ENCODE measurements at places on chromosomes 16 and 17.
A peak's percentile ranks its signal among the peaks of the same experiment; 100 is the strongest.

GRCh38 chr17:45050481-45051059, 862 bp downstream of the DCAKD start:
- DNase-seq, result no peak

DNA sequence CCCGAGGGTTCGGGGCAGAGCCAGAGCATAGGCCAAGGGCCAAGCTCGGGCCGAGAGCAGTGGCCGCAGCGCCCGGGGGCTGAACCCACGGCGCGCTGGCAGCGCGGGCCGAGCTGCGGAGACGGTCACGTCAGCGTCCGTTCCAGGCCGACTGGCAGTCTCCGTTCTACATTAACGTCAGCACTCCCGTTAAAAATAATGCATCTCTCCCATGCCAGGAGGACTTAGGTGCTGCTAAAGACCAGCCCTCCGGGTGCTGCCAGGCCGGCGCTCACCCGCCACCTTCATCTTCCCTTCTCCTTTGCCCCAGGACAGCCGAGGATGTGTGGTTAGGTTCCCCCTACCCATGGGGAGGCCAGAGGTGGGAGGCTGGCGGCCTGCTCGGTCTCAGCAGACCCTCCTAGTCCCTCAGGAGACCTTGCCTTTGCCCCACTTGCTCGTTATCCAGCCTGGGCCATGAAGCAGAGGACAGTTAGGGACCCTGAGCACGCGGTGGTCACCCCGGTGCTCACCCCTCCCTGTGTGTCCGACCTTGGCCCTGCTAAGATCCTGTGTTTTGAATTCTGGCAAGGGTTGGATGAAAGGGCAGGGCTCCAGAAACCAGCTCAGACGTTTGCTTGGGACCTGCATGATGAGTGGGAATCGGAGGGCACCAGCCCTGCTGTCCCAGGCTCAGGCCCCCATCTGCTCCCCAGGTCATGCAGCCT, 572 bp downstream of the MPG start:
- peak; percentile 62 for DNase-seq

DNA sequence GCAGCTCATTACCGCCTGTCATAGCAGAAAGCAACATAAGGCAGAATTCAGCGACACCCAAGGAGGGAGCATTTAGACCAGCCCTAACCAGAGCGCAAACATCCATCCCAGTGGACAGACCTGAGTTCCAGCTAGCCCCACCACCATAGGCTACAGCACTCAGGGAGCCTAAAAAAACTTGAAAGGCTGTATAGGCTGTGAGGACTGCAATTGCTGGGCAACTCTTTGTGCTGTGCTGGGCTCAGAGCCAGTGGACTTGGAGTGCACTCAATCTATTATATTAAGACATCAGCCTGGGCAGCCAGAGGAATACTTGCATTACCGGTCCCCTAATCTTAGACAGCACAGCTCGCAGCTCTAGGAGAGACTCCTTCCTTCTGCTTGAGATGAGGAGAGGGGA, 207.3 kb downstream of the KIF2B start:
- DNase-seq, result no peak

DNA sequence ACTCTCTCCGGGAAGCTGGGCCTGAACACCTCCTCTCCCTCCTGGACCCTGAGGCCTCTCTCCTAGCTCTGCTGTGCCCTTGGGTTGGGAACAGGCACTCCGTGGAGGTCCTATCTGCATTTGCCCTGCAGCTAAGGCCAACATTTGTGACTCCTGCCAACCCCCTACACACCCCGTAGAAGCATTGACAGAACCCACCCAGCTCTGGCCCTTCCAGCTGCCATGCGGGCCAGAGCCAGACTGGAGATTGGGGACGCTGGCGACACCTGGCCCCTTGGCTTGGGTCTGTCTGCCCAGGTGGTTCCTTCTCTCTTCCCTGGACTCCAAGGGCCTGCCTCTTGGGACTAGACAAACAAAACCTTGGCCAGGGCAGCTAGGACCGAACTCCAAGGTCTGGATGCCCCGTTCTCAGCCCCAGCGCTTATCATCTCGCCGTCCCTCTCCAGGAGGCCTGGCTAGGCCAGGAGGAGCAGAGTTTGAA, 644 bp upstream of the RHBDF2 start:
- DNase-seq, result no peak

DNA sequence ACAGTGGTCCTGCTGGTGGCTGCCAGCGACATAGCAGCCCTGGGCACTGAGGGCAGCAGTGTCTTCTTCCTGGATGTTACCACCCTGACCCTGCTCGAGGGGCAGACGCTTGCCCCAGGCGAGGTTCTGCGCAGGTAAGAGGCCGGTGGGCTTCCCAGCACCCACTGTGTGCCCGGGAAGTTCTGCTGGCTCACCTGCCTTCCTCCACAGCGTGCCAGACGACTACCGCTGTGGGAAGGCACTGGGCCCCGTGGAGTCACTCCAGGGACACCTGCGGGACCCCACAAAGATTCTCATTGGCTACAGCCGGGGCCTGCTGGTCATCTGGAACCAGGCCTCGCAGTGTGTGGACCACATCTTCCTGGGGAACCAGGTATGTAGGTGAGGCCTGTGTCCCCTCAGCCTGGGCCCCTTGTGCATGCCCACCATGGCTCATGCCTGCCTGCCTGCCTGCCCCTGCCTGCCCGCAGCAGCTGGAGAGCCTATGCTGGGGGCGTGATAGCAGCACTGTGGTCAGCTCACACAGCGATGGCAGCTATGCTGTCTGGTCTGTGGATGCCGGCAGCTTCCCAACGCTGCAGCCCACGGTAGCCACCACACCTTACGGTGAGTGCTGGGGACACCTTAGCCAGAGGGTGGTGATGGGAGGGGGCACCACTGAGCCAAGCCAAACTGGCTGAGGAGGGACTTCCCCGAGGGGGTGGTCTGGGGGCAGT, 8.5 kb downstream of the LLGL1 start:
- no peak for DNase-seq

DNA sequence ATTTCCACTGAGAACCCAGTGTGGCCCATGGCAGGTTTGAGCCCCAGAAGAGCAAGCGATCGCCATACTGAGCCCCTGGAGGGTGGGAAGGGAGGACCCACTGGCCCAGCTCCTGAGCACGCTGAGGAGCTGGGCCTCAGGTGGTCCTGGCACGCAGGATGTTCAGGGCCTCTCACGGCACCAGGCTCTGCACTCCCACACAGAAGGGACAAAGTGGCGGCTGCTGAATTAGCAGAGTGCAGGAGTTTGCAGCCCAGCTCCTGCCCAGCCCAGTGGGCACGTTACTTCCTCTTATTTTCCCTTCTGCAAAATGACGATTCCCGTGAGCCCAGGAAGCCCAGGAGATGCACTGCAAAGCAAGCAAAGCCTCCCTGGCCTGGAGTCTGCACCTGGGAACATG, 42.3 kb upstream of the MTSS2 start:
- no peak for DNase-seq

GRCh38 chr17:29613352-29613837, 9.3 kb downstream of the CORO6 start:
- peak; percentile 96 for DNase-seq

DNA sequence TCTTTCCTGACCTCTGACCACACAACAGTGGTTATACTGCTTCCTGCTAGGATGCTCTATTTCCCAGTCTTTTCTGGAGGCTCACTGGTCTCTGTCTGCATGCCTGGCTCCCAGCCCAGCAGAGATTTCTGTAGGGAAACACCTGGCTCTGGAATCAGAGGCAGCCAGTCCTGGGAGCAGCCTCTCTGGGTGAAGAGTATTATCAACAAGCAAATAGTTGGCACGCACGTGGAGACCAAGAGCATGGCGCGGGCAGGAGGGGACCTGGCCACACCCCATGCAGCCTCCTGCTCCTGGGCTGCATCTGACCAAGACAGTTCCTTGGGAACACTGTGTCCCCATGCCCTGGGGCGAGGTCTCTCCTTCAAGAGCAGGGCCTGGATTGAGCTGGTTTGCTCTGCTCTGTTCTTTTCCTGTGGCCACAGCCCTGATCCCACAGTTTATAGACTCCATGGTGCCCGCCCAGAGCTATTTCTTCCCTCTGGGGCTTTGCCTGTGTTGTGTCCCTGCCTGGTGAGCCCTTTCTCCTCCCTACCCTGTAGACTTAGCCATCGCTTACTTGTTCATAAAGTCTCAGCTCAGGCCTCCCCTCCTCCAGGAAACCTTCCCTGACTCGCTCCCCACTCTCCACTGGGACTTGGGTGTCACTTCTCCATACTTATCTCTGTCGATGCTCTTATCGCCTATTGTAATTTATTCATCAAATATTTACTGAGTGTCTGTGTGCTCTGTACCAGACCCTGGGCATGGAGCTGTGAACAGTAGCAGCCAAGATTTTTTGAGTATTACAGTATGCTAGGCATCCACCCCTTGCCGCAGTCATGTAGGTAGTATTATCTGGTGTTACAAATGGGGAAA, 60.6 kb downstream of the SCNN1B start:
- peak; percentile 36 for DNase-seq

- no peak for DNase-seq
Measured at GRCh38 chr17:14752011-14752410, 451.1 kb downstream of the HS3ST3B1 start.

GRCh38 chr17:8954339-8954738, 11.2 kb downstream of the PIK3R5 start:
- DNase-seq, result peak; percentile 77

- no peak for DNase-seq
Measured at GRCh38 chr17:784143-784542, 2.0 kb downstream of the MRM3 start.

GRCh38 chr16:22425036-22425801, 50.8 kb upstream of the CDR2 start:
- DNase-seq, result peak; percentile 97

DNA sequence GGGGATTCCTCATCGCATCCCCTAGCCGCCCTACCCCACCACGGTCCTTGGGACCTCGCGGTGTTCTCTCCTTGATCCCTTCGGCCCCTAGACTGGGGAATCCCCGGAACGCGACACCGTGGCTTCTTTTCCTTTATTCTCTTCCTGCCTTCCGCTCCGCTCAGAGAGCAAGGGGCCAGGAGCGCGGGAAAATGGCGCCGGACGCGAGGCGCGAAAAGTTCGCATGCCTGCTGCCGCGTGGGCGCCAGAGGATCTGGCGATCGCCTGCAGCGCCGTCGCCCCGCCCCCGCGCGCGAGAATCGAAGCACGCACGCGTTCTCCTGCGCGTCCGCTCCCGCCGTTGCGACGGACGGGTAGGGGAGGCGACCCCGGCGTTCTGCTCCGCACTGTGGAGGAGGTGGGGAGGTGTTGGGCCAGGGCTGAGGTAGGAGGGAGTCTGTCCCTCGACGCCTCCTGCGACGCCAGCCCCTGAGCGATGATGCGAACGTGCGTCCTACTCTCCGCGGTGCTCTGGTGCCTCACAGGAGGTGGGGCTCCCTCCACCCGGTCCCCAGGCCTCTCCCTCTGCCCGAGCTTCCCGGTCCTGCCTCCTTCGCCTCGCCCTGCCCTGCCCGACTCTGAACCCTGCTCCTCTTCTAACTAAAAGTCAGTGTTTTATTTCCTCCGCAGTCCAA, at the start of gene ZPBP2:
Gene ZPBP2 (plus strand): TSS at position 323 of the 674 bp plus-strand sequence. CDS start 153 bp downstream, at position 476.
- DNase-seq, result no peak

- DNase-seq, result no peak
Measured at GRCh38 chr16:4465977-4466779, 8.2 kb downstream of the NMRAL1 start.

DNA sequence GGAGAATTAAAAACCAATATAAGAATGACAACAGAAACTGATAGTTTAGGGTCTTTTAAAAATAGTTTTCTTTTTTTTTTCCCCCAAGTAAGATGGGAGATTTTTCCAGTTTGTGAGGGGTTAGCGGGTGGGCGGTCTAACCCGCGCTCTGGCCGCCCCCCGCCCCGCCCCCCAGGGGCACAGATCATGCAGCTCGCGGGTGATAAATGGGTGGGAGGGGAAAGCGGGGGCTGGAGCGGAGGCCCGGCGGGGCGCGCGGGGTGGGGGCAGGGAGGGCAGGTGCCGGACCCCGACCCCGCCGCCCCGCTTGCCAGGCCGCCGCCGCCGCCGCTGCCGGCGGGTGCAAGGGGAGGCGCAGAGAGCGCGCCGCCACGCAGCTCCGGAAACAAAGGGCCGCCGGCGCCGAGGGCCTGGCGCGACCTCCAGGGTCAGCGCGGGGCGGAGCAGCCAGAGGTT, 60.1 kb upstream of the GSE1 start:
- no peak for DNase-seq

DNA sequence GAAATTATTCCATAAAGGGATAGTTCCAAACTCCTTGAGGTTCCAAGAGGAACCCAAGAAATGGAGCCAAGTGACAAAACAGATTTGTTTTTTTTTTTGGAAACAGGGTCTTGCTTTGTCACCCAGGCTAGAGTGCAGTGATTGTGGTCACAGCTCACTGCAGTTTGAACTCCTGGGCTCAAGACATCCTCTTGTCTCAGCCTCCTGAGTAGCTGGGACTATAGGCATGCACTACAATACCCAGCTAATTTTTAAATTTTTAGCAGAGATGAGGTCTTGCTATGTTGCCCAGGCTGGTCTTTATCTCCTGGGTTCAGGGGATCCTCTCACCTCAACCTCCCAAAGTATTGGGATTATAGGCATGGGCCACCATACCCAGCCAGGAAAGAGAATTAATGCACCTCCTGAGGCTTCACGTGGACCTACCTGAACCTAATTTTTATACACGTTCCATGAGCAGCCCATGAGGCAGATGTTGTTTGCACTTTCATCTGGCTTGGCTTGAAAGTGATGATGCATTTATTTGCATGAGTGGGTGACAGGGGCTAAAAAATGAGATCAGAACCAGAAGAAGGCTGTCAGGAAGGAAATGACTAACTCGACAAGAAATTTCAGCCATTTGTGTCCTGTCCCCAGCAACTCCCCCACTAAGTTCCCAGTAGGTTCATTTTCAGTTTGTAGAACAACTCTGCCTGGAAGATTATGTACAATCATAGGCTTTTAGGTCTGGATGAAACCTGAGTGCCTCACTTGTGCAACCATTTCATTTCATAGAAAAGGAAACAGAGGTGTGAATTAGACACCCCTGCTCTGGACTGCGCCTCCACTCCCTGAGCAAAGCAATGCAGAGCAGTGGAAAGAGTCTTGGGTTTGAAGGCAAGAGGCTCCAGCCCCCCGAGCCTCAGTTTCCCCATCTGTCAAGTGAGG, 10.3 kb upstream of the IRF8 start:
- DNase-seq, result peak; percentile 44

DNA sequence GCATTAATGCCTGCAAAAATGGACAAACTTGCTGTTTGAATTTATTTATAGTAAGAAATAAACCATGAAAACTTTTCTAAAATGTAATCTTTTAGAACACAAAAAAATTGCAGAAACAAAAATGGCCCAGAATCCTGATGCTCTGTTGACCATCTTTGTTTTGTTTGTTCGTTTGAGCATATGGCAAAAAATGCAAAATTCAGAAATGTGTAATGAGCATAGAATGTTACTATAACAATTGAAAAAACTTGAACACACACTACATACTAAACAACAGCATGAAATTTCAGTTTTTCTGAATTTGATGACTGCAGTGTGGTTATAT, 1.1 kb upstream of the KPNA2 start:
- no peak for DNase-seq

DNA sequence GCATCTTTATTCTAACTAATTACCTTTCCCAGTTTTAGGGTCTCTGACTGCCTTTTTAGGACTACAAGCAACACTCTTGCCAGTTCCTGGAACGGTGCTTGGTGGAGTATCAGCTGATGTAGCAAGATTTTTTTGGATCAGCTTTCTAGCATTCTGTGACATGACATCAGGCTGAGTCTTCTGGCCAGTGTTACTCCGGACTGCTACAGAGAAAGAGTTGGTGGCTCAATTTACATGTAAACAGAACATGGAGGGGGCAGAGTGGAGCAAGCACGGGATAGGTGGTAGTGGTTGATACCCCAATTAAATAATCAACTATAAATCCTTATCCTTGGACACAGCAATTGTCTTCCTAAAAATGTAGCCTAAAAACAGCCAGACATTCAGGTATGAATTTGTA, 10.6 kb upstream of the ARL6IP1 start:
- DNase-seq, result no peak

- peak; percentile 82 for DNase-seq
Measured at GRCh38 chr16:72537664-72538063, 365.7 kb upstream of the PMFBP1 start.

Measured in muscle of leg (tissue), 16 donors.